RWPE2 (cell line): ENCODE measurements at places on chromosomes 3 and 15.

DNA sequence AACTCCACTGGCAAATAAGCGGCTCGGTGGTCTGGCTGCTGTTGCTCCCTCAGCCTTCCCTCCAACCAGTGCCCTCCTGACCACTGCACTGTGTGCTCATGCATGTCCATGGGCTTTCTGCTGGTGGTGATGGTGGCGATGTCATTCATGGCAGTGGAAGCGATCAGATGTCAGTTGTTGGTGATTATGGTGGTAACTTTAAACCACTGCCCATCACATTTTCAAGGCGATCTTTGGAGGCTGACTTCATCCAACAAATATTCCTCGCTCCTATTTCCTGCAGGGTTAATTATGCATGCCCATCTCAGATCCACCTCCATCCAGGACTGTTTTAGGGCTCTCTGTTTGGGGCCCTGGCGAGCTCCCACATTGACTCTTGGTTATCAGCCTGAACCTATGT lies 13.4 kb upstream of the HCN4 start:
- no peak overlapping the region for H3K4me3 ChIP-seq
- no peak for DNase-seq
- H3K4me1 ChIP-seq, result no peaks in the 10 kb centered on the region
- no peaks in the 10 kb centered on the region for H3K36me3 ChIP-seq

- H3K4me1 ChIP-seq, result no peaks in the 10 kb centered on the region
Observed at GRCh38 chr3:16011376-16011775, 163.1 kb upstream of the GALNT15 start.

- peak; percentile 63 for DNase-seq
- H3K4me3 ChIP-seq, result peak overlapping the region; percentile 79
- no peaks in the 10 kb centered on the region for H3K27me3 ChIP-seq
- H3K36me3 ChIP-seq, result peaks cover 11% of the 10 kb centered on the region
- H3K27ac ChIP-seq, result peak overlapping the region; percentile 78
Observed at GRCh38 chr3:31533169-31534064, 692 bp downstream of the STT3B start.

DNA sequence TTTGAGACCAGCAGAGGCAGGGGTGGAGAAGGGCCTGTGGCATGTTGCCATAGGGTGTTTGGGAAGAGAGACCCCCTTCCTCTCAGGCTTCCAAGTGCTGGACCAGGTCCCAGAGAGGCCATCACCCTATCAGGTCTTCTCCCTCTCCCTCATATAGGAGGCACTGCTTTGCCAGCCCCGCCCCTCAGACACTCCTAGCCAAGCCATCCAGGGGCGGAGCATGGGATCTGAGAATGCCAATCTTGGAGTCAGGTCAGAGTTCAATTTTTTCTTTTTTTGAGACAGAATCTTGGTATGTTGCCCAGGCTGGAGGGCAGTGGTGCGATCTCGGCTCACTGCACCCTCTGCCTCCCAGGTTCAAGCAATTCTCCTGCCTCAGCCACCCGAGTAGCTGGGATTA lies 32.7 kb downstream of the CRABP1 start:
- H3K4me3 ChIP-seq, result no peak overlapping the region
- no peak overlapping the region for H3K27ac ChIP-seq
- H3K36me3 ChIP-seq, result no peaks in the 10 kb centered on the region
- peak; percentile 65 for DNase-seq

- no peak overlapping the region for H3K4me3 ChIP-seq
- H3K27ac ChIP-seq, result no peak overlapping the region
- H3K36me3 ChIP-seq, result no peaks in the 10 kb centered on the region
- H3K27me3 ChIP-seq, result no peaks in the 10 kb centered on the region
- no peak for DNase-seq
- no peaks in the 10 kb centered on the region for H3K4me1 ChIP-seq
Observed at GRCh38 chr3:65676580-65676979, 362.1 kb downstream of the MAGI1 start.

- no peak overlapping the region for H3K4me3 ChIP-seq
- H3K4me1 ChIP-seq, result no peaks in the 10 kb centered on the region
- no peak for DNase-seq
- no peaks in the 10 kb centered on the region for H3K27me3 ChIP-seq
Observed at GRCh38 chr3:8307545-8308110, 194.0 kb upstream of the LMCD1 start.

GRCh38 chr15:48647962-48648361 lies 2.5 kb upstream of the FBN1 start:
- H3K27me3 ChIP-seq, result no peaks in the 10 kb centered on the region
- no peak for DNase-seq
- H3K4me1 ChIP-seq, result peaks cover 4% of the 10 kb centered on the region
- H3K4me3 ChIP-seq, result no peak overlapping the region

DNA sequence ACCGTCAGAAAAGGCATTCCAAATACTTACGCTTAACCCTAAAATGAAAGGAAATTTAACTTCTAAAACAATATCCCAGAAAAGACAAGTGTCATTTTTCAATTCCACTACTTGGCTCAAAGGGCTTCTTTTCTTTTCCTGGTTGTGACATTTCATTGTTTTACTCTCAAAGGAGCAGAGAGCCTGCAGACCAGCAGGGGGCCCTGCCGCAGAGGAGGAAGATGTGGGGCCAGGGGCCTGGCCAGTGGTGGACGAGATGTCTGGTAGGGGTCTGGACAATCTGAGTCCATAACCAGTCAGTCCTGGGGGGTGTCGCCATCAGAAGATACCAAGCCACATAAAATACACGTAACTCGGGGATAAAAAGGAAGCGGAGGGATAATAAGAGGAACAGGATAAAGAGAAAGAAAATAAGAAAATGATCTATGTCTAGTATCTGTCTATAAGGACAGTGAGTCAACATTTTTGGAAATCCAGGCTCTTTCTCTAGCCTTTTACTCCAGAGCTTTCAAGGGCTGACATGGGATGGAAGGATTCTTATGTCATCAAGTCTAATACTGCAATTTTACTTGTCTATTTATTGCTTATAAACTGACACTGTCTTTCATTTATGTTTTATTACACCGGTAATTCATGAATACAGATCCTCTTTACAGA lies 54.2 kb upstream of the ARHGEF3 start:
- H3K27ac ChIP-seq, result peak overlapping the region; percentile 98
- no peak for DNase-seq
- H3K36me3 ChIP-seq, result no peaks in the 10 kb centered on the region
- H3K4me3 ChIP-seq, result no peak overlapping the region
- peaks cover 20% of the 10 kb centered on the region for H3K4me1 ChIP-seq

- H3K36me3 ChIP-seq, result no peaks in the 10 kb centered on the region
- H3K4me1 ChIP-seq, result no peaks in the 10 kb centered on the region
- H3K4me3 ChIP-seq, result no peak overlapping the region
- no peak for DNase-seq
- H3K27me3 ChIP-seq, result no peaks in the 10 kb centered on the region
Observed at GRCh38 chr3:139868773-139869172, 66.2 kb upstream of the CLSTN2 start.

DNA sequence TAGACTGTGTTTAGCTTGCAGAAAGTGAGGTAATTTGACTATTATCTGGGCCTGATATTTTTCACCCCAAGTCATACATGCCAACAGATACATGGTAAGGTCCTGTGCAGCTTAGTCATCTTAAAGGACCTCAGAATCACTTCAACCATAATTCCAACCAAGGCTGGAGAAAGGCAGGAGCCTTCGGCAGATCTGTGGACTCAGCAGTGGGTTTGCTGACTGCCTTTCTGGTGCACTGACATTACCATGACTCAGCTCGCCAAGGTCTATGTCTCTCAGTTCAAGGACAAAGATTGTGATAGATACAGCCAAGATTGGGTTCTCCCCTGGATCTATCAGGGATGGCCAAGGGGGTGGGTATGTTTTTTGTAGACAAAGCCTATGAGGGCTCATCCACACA lies 32.7 kb downstream of the LYZL4 start:
- H3K4me1 ChIP-seq, result peaks cover 6% of the 10 kb centered on the region

GRCh38 chr15:65912235-65912634 lies 42.9 kb downstream of the RAB11A start:
- peak; percentile 44 for DNase-seq
- no peak overlapping the region for H3K27ac ChIP-seq
- H3K27me3 ChIP-seq, result no peaks in the 10 kb centered on the region
- no peaks in the 10 kb centered on the region for H3K4me1 ChIP-seq
- peaks cover 10% of the 10 kb centered on the region for H3K36me3 ChIP-seq

- H3K27ac ChIP-seq, result no peak overlapping the region
- no peak for DNase-seq
Observed at GRCh38 chr3:128301186-128302023, 148.1 kb downstream of the EEFSEC start.

- DNase-seq, result no peak
- H3K4me1 ChIP-seq, result no peaks in the 10 kb centered on the region
- peaks cover 5% of the 10 kb centered on the region for H3K27me3 ChIP-seq
- no peak overlapping the region for H3K4me3 ChIP-seq
- H3K36me3 ChIP-seq, result no peaks in the 10 kb centered on the region
Observed at GRCh38 chr15:89452330-89452836, 44.0 kb downstream of the RHCG start.

DNA sequence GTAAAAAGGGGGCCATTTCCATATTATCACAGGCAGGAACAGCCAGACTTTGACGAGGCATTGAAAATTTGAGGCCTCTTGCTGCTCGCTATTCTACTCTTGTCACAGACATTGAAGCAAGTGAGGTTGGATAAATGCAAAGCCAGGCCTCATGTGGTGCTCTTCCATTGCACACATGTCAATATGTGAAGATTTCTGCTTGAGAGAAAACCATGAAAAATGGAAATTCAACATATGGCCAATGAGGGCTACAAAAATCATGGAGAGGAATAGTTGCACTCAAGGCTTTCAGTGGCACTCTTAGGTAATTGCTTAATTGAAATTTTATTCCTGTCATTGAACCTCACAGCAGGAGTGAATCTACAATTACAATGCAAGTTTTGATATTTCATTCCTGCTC lies 185.6 kb upstream of the MBNL1 start:
- no peak overlapping the region for H3K4me3 ChIP-seq
- no peak for DNase-seq
- H3K4me1 ChIP-seq, result no peaks in the 10 kb centered on the region
- H3K27ac ChIP-seq, result no peak overlapping the region
- no peaks in the 10 kb centered on the region for H3K27me3 ChIP-seq

GRCh38 chr3:112948346-112948838 lies 26.5 kb downstream of the CD200R1 start:
- H3K27me3 ChIP-seq, result no peaks in the 10 kb centered on the region
- H3K36me3 ChIP-seq, result no peaks in the 10 kb centered on the region
- no peaks in the 10 kb centered on the region for H3K4me1 ChIP-seq
- no peak overlapping the region for H3K4me3 ChIP-seq

DNA sequence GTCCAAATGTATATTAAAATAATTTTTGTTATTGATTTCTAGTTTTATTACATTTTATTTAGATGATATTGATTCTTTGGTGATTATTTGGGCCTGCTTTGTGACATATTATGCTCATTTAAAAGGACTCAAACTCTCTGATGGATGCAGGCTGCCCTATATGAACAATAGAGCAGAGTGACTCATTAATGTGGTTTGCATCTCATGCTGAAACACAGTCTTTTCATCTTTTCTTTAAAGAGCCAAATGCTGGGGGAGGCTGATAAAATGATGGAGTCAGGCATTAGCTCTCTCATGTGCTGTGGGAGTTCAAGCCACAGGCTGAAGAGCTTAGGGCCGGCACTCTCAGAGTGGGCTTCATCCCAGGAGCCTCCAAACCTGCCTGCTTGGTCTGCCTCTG lies 7.2 kb downstream of the PLA1A start:
- H3K36me3 ChIP-seq, result no peaks in the 10 kb centered on the region
- H3K4me1 ChIP-seq, result no peaks in the 10 kb centered on the region

- peaks cover 17% of the 10 kb centered on the region for H3K4me1 ChIP-seq
- peak overlapping the region; percentile 39 for H3K27ac ChIP-seq
- H3K36me3 ChIP-seq, result no peaks in the 10 kb centered on the region
- H3K27me3 ChIP-seq, result no peaks in the 10 kb centered on the region
- peak overlapping the region; percentile 88 for H3K4me3 ChIP-seq
- DNase-seq, result peak; percentile 11
Observed at GRCh38 chr15:78148392-78149067, 632 bp upstream of the IDH3A start.

DNA sequence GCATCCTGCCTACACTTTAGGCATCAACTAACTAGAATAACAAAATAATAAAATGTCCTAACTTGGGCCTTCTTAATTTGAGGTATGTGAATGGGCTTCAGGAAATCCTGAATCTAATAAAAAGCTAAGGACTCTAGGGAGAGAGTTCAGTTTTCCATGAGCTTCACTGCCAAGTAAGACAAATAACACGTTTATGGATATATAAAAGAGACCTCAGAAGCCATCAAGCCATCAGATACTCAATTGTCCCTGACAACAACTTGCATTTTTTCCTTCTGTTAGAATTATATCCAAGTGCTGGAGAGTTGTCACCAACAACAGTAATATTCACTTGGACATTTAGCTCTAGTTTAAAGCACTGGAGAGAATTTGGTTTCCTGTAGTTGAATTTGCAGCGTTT lies 102.4 kb upstream of the IGSF10 start:
- no peak for DNase-seq
- no peak overlapping the region for H3K27ac ChIP-seq
- no peaks in the 10 kb centered on the region for H3K36me3 ChIP-seq
- H3K4me3 ChIP-seq, result no peak overlapping the region
- H3K4me1 ChIP-seq, result no peaks in the 10 kb centered on the region
- H3K27me3 ChIP-seq, result no peaks in the 10 kb centered on the region

GRCh38 chr15:67076147-67076843 lies 10.9 kb downstream of the SMAD3 start:
- H3K27ac ChIP-seq, result peak overlapping the region; percentile 54
- DNase-seq, result peak; percentile 95
- no peak overlapping the region for H3K4me3 ChIP-seq
- H3K36me3 ChIP-seq, result peaks cover 86% of the 10 kb centered on the region
- H3K4me1 ChIP-seq, result peaks cover 86% of the 10 kb centered on the region

DNA sequence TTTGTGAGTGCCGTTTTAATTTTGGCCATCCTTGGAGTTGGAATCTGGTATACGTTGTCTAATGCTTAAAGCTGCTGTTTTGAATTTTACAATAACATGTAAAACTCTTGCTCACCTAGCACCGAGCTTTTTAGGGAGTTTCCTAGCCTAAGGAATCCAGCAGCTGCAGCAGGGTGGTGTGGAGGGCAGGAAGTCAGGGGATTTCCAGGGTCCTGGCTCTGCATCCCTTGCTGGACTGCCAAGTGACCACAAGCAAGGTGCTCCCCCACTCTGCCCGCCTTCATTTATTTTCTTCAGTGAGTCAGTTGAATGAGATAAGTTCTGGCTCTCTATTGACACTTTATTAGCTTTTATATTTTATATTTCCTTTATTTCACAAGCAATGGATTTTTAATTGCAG lies 113.7 kb downstream of the ATG7 start:
- DNase-seq, result no peak
- peaks cover 8% of the 10 kb centered on the region for H3K4me1 ChIP-seq
- no peaks in the 10 kb centered on the region for H3K27me3 ChIP-seq
- H3K36me3 ChIP-seq, result peaks cover 10% of the 10 kb centered on the region

GRCh38 chr15:56794165-56794552 lies 60.9 kb upstream of the ZNF280D start:
- no peak overlapping the region for H3K27ac ChIP-seq
- H3K36me3 ChIP-seq, result no peaks in the 10 kb centered on the region
- DNase-seq, result no peak
- no peak overlapping the region for H3K4me3 ChIP-seq
- no peaks in the 10 kb centered on the region for H3K4me1 ChIP-seq
